ENCODE measurements at places on chromosomes 5 and 9. TPM values are rescaled to one million over a fixed set of nuclear protein-coding genes. Genes with fewer than 3 reads are reported as not detected.

DNA sequence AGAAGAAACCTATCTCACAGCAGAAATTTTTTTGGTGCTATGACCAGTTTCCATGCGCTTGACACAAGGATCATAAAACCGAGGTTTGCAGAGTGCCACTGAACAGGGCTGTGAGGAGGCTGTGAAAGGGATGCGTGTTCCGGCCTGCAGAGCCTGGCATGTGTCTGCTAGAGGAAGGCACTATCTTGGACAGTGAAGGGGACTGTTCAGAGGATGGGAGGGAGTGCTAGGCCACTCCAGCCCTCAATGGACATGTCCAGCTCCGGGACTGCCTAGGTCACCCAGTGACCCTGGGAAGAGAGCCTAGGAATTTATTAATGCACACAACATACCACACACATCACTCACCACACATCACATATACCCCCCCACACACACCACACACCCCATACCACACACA is 275.9 kb downstream of the GADD45G start:
- H3K36me3 ChIP-seq = no peaks in the 10 kb centered on the region
- no peaks in the 10 kb centered on the region for H3K4me1 ChIP-seq
- H3K27ac ChIP-seq = no peak overlapping the region
- no peak overlapping the region for H3K4me3 ChIP-seq
- no peaks in the 10 kb centered on the region for H3K27me3 ChIP-seq

DNA sequence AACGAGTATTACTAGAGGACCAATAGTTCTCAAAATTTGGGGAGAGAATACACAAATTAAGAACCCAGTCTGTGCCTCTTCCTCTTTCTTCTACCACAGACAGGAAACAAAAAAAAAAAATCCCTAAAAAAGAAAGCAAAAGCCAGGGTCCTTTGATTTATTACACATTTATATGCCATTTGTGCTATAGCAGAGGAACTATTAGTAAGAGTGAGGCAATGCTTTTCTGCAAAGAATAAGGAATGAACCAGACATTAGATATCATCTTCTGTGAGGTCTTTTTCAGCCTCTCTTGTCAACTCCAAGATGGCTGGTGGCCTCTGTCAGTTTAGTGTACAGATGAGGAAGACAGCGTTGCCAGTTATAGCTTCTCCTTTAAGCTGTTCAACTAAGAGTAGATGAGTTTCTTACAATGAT is 127.6 kb downstream of the RFX3 start:
- H3K4me1 ChIP-seq = peaks cover 13% of the 10 kb centered on the region
- H3K36me3 ChIP-seq = no peaks in the 10 kb centered on the region
- H3K4me3 ChIP-seq = peak overlapping the region; percentile 52
- H3K27me3 ChIP-seq = no peaks in the 10 kb centered on the region
- DNase-seq = no peak

DNA sequence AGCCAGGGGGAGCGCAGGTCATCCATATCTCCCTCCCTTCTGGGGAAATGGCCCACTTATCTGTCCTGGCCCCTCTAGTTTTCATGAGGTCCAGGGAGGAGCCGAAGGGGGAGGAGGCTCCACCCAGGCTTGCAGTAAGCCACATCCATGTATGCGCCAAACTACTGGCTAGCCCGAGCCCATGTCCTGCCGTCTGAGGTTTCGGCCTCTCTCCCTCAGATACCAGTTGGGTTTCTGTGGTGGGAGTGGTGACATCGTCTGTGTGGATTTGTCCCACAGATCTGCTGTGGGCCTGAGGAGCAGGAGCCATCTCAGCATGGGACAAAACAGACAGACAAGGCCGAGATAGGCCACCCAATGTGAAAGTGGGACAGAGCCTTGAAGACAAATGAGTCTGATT is 78.3 kb upstream of the ORM1 start:
- DNase-seq = no peak
- H3K27me3 ChIP-seq = no peaks in the 10 kb centered on the region
- no peaks in the 10 kb centered on the region for H3K36me3 ChIP-seq
- no peak overlapping the region for H3K27ac ChIP-seq

- DNase-seq = no peak
- H3K4me3 ChIP-seq = no peak overlapping the region
- no peak overlapping the region for H3K27ac ChIP-seq
- no peaks in the 10 kb centered on the region for H3K36me3 ChIP-seq
- H3K4me1 ChIP-seq = peaks cover 19% of the 10 kb centered on the region
- no peaks in the 10 kb centered on the region for H3K27me3 ChIP-seq
Observed at GRCh38 chr5:95617057-95617456, 2.8 kb upstream of the GPR150 start.

DNA sequence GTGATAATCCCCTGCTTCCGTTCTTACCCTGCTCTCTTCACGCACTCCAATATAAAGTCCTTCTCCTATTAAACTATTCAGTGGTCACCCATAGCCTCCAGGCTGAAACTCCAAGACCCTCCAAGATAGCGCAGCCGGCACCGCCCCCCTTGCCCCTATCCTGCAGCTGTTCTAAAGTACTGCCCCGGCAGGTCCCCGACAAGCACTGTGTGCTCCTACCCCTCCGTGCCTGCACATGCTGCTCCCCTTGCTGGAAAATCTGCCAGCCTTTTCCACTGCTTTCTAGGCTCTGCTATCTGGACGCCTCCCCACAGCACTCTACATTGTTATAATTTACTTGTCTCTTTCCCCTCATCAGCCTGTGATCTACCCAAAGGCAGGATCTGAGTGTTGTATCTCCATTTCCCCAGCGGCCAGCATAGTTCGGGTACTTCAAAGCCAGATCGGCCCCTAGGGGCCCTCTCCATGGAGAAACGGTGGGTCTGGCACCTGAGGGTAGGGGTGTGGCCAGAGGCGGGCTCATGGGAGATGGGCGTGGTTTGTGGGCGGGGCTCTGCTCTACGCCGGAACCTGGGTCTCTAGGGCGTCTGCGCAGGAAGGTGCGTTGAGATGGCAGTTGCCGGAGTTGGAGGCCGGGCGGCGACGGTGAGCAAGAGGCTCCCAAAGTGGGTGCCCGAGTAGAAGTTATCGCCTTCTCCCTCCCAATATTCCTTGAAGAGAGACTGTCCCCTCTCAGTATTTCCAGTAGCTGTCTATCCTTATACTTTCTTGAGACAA is 83.5 kb upstream of the RUSC2 start:
- no peak overlapping the region for H3K27ac ChIP-seq
- H3K4me3 ChIP-seq = no peak overlapping the region
- peak; percentile 2 for DNase-seq
- no peaks in the 10 kb centered on the region for H3K27me3 ChIP-seq
- H3K4me1 ChIP-seq = no peaks in the 10 kb centered on the region
- H3K36me3 ChIP-seq = no peaks in the 10 kb centered on the region

DNA sequence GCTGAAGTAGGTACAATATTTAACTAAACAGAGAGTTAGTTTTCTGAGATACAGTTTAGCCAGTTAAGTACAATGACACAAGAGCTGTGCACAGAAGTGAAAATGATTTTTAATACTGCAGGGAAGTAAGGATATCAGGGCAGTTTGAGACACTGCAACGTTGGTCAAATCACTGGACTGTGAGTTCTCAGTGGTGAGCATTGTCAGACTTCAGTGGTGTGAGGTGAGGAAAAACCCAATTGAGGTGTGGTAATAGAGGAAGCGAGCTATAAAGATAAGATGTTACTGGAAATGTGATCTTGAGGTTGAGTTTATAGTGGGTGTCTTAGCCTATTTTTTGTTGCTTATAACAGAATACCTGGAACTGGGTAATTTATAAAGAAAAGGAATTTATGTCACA is 12.8 kb upstream of the FBXL7 start:
- H3K4me1 ChIP-seq = no peaks in the 10 kb centered on the region
- H3K36me3 ChIP-seq = no peaks in the 10 kb centered on the region
- no peak for DNase-seq
- H3K4me3 ChIP-seq = no peak overlapping the region
- H3K27me3 ChIP-seq = no peaks in the 10 kb centered on the region
- no peak overlapping the region for H3K27ac ChIP-seq

DNA sequence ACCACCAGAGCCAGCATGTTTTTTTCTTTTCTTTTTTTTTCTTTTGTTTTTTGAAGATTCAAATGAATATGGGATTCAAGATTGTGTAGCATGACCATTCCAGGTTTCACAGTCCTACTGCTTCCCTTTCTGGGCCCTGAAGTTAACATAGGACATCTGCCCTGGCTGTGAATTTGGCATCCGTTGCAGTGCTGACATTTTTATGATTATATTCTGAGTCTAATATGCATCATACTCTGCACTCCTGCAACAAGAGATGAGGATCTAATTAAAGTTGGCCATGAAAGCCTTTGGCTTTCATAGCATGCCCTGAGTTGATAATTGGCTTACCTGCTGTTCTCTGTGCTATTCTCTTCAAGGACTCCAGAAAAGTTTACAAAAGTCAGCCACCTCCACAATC is 29.8 kb downstream of the C5orf22 start:
- H3K27me3 ChIP-seq = no peaks in the 10 kb centered on the region
- DNase-seq = no peak
- no peak overlapping the region for H3K27ac ChIP-seq
- H3K36me3 ChIP-seq = no peaks in the 10 kb centered on the region

DNA sequence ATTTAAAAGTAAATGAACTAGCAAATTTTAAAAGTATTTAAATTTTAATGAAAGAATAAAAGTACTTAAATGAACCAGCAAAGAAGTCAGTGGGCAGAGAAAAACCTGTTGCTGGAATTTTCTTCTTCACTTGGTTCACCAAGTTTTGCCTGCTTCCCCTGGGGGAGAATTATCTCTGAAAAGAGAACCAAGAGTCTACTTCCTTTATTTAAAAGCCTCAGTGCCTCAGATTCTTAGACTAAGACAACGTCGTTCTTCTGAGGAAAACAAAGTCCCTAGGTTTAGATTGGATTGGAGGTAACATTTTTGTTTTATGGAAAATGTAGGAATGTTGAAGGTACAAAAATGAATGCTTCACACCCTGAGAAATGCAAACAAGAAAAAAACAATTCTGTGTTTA is 7.4 kb upstream of the KLF4 start:
- peaks cover 2% of the 10 kb centered on the region for H3K27me3 ChIP-seq
- no peak overlapping the region for H3K4me3 ChIP-seq
- no peak for DNase-seq
- H3K36me3 ChIP-seq = no peaks in the 10 kb centered on the region

- peaks cover 84% of the 10 kb centered on the region for H3K27me3 ChIP-seq
- H3K4me3 ChIP-seq = no peak overlapping the region
- H3K36me3 ChIP-seq = no peaks in the 10 kb centered on the region
- DNase-seq = no peak
- peaks cover 20% of the 10 kb centered on the region for H3K4me1 ChIP-seq
Observed at GRCh38 chr5:93574491-93575305, 6.3 kb downstream of the NR2F1-AS1 start.

DNA sequence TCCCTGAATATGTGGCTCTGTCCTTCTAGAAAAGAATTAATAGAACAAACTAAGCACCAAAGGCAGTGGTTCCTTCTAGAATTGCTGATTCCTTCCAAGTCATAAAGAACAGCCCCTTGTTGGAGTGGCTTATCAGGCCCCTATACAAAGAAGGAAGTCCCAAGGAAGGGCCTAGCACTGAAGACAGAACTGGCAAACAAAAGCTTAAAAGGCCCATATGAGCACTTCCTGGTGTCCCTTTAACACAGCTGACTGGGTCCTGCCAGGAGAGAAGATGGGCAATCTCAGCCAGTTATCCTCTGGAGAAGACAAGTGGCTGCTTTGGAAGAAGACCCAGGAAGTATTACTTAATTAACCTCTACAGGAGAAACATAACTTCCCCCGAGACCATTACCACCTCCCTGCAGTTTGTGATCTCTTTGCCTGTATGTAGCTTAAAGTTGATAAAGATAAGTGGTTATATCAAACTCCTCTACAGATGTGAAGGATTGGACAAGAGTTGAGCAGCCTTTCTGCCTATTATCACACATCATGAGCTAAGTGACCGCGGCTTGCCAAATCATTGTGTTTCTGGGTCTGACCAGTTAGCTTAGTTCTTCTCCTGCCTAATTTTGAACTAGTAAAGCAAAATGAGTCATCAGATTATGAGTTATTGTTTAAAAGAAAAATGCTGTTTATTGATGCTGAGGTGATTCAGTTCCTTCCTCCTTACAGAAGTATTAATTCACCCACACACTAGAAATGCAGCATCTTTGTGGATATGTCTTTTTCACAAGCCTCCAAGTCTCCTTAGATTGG is 13.3 kb upstream of the STING1 start:
- no peak for DNase-seq
- H3K4me1 ChIP-seq = peaks cover 5% of the 10 kb centered on the region
- no peak overlapping the region for H3K4me3 ChIP-seq
- H3K36me3 ChIP-seq = no peaks in the 10 kb centered on the region

- no peaks in the 10 kb centered on the region for H3K4me1 ChIP-seq
- no peak within 1 kb of the TSS for H3K27ac ChIP-seq
- H3K4me3 ChIP-seq = no peak within 1 kb of the TSS
Observed at GRCh38 chr5:169300468-169301385, at the start of gene SLIT3. Gene SLIT3 (minus strand): TSS chr5:169301139. CDS start chr5:169300709, 430 bp downstream.

GRCh38 chr5:38465061-38465460 is 91.4 kb downstream of the LIFR start:
- H3K36me3 ChIP-seq = no peaks in the 10 kb centered on the region
- DNase-seq = no peak
- H3K27ac ChIP-seq = no peak overlapping the region
- H3K4me1 ChIP-seq = no peaks in the 10 kb centered on the region
- H3K27me3 ChIP-seq = peaks cover 10% of the 10 kb centered on the region

- H3K27ac ChIP-seq = no peak overlapping the region
- no peaks in the 10 kb centered on the region for H3K36me3 ChIP-seq
- H3K4me1 ChIP-seq = no peaks in the 10 kb centered on the region
- H3K4me3 ChIP-seq = no peak overlapping the region
Observed at GRCh38 chr5:36682499-36682898, 76.1 kb downstream of the SLC1A3 start.

- DNase-seq = no peak
- H3K27me3 ChIP-seq = no peaks in the 10 kb centered on the region
- no peaks in the 10 kb centered on the region for H3K36me3 ChIP-seq
- H3K4me3 ChIP-seq = no peak overlapping the region
- H3K27ac ChIP-seq = no peak overlapping the region
Observed at GRCh38 chr5:72651779-72652178, 144.6 kb upstream of the ZNF366 start.

- H3K4me3 ChIP-seq = peak overlapping the region; percentile 8
- no peaks in the 10 kb centered on the region for H3K36me3 ChIP-seq
- peak overlapping the region; percentile 10 for H3K27ac ChIP-seq
- DNase-seq = no peak
Observed at GRCh38 chr9:125646217-125646616, 60.8 kb downstream of the MAPKAP1 start.

PLPP1 gene
- total RNA-seq = 14.7 TPM

RNF180 gene
- total RNA-seq = not detected

MED7 gene
- total RNA-seq = 12.6 TPM

ODF2 gene
- 64.2 TPM for total RNA-seq

EGR1 gene
- 12.2 TPM for total RNA-seq

TDRD7 gene
- total RNA-seq = 6.1 TPM

NOTCH1 gene
- total RNA-seq = 70.0 TPM

TRIP13 gene
- 40.7 TPM for total RNA-seq

EHMT1 gene
- 74.6 TPM for total RNA-seq

SHISAL2B gene
- total RNA-seq = not detected

BDP1 gene
- total RNA-seq = 35.0 TPM

IER5L gene
- 3.0 TPM for total RNA-seq
